DMS 273 treated with DMSO at 0.1 percent for 48 hours (cell line): ENCODE measurements at places on chromosomes 7 and 10.

- DNase-seq = no peak
Measured at GRCh38 chr7:112622159-112622715, 141.4 kb downstream of the LSMEM1 start.

DNA sequence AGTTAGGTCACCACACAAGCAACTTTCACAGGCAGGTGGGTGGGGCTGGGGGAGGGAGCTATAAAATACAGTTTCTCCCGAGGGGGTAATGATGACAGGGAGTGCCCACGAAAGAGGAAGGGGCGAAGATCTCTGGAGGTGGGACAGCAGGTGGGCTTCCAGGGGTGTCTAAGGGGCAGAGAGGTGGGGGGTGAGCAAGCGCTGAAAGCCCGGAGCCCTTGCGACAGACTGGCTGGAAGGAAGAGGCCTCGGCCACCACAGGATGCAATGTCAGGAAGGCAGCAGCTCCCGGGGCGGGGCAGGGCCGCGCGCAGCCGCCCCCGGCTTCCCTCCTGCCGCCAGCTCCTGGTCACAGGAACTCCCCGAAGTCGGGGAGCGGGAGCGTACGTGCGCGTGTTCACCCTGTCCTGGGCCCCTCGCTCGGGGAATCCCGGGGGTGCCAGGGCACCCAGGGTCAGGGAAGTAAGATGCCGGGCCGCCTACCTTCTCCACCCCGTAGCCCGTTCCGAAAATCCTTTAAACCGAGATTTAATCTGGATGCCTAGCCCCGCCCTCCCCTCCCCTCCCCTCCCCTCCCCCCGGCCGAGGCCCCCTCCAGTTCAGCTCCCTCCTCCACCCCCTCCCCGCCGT lies 105.2 kb upstream of the PPIF start:
- DNase-seq = no peak

- no peak for DNase-seq
Measured at GRCh38 chr7:20217193-20217948, at the start of gene MACC1. Gene MACC1 (minus strand): TSS chr7:20217384. CDS start chr7:20161862, 55,522 bp downstream.

- no peak for DNase-seq
Measured at GRCh38 chr10:125709553-125710474, 9.7 kb upstream of the EDRF1 start.

- no peak for DNase-seq
Measured at GRCh38 chr10:52668024-52668423, 104.6 kb downstream of the MBL2 start.

DNA sequence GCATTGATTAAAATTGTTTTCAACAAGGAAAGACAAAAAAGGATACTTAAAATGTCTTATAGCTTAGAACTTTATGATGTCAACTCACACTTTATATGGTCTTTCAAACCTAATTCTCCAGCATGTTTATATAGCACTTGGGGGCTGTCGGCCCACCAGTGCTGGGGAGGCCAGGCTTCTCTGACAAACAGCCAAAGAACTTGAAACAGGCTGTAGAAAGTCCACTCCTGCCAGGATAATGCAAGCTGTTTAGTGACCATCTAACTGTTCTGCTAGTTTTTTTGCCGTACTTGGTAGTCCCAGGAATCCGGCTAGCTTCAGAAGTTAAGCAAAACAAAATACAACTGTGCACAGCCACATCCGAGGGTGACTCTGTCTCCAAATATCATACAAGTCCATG lies 13.6 kb upstream of the SOSTDC1 start:
- DNase-seq = no peak

DNA sequence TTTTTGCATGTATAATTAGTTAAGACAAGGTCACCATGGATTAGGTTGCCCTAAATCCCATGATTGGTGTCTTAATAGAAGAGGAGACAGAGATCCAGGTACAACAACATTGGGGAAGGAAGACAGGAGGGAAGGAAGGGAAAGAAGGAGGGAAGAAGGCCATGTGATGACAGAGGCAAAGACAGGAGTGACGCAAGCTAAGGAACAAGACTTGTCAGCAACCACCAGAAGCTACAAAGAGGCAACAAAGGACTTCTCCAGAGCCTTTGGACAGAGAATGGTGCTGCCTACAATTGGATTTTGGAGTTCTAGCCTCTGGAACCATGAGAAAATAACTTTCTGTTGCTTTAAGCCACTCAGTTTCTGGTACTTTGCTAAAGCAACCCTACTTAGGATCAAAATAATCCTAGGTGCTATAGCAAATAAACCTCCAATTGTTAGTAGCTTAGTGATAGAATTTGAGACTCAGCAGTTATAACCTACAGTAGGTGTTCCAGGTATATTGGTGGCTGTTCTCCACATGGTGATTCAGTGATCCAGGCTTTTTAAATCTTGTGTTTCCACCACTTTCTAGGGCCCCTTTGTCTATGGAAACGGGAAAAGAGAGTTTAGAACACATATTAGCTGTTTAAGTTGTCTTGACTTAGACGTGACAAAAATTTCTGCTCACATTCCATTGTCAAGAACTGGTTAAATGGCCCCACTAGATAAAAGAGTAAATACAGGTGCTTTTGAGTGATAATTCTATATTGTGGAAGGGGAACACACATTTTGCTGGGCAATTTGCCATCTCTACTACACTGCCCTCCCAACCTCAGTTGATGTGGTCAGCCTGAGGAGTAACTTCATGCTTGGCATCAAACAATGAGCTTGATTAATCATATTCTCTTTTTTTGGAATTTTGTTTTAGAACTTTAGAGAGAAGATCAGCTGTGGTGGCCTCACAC lies 70.5 kb upstream of the SP4 start:
- no peak for DNase-seq

- DNase-seq = no peak
Measured at GRCh38 chr7:69419934-69420333, 178.3 kb upstream of the AUTS2 start.

DNA sequence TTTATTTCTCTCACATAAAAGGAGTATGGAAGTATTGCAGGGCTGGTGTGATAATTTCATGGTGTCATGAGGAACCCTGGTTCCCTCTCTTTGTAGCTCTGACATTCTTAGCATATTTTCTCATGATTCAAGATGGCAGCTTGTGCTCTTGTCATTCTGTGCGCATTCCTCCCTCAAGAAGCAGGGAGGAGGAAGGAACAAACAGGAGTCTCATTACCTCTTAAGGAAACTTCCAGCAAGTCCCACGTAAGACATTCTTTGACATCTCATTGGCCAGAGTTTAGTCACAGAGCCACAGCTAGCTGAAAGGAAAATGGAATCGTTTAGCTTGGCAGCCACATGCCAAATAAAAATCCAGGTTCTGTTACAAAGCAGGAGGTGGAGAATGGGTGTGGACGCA lies 546.8 kb downstream of the LRMDA start:
- DNase-seq = no peak

- no peak for DNase-seq
Measured at GRCh38 chr7:99404235-99404976, 4.0 kb downstream of the PDAP1 start.

DNA sequence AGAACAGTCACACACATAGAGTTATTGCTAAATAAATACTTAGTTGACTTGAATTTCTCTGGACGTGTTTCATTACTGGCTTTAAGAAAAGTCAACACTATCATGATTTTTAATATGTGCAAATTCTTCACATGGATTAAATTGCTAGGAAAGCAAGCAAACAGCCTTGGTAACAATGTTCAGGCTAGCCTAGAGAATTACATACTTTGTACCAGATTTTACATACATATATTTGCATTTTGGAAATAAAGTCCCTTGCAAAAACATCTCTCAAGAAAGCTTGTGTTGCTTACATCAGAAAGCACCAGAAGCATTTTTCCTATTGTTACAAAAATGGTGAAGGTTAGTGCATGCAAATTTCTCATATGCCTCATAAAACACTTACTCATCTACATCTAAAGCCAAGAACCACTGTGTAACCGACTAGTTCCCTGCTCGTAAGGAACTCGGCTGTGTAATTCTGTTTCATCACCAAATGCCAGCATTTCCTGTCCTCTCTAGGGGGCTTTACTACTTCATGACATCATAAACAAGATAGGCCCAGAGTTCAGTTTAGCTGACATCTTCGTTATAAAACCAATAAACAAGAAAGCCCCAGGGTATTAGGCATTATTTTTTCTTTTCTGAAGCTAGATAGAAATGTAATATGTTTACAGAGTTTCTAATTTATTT lies 87.8 kb downstream of the CFAP58 start:
- DNase-seq = no peak

DNA sequence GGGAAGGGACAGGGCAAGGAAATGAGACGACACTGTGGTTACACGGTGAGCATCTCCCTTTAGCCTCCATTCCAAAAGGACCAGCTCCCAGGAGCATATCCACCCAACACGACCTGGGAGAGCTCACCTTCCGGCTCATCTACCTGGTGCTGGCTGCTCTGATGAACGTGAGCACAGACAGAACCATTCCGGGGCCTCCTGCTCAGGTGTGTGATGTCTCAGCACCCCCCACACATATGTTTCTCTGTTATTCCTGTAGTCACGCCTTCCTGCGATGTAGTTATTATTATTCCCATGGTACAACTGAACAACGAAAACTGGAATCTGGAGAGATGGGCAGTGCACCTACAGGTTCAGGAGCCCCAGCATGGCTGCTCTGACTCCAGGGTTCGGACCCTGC lies 20.5 kb upstream of the GPR26 start:
- DNase-seq = no peak

GRCh38 chr7:16178092-16178491 lies 243.2 kb downstream of the CRPPA start:
- no peak for DNase-seq

DNA sequence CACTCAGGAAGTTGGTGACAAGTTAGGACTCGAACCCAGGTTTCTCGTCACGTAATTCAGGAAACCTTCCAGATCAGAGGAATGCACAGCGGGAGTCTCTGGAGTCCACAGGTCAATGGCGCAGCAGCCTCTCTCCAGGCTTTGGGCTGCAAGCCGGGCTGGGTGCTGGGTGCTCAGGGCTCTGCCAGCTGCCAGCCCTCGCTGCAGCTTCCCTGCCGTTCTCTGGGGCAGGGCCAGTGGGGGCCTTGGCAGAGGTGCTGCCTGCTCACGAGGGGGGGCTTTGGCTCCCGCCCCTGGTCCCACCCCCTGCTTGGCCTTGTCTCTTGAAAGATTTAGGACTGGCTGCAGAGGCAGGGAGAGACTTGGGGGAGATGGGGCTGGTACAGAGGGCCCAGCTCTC lies at the start of gene TACR2:
Gene TACR2, minus strand, starts transcription at position 224 of the 400 bp plus-strand sequence. CDS start 595 bp downstream, outside the sequence.
- no peak for DNase-seq
